ENCODE measurements at places on chromosomes 16 and 17.

DNA sequence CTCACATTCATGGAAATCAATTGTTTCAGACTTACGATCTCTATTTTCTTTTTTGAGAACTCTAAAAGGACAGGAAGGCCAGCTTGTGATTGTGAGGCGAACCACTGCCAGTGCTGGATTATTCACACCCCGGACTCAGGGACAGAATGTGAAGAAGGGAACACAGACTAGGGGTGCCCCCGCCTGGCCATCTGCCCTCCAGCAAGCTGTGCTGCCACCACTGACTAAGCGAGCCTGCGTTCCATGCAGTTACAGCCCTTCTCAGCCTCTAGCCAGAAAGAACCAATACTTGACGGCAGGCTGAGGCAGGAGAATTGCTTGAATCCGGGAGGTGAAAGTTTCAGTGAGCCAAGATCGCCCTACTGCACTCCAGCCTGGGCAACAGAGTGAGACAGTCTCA is 2.8 kb downstream of the HAGH start:
- DNase-seq, result no peak

DNA sequence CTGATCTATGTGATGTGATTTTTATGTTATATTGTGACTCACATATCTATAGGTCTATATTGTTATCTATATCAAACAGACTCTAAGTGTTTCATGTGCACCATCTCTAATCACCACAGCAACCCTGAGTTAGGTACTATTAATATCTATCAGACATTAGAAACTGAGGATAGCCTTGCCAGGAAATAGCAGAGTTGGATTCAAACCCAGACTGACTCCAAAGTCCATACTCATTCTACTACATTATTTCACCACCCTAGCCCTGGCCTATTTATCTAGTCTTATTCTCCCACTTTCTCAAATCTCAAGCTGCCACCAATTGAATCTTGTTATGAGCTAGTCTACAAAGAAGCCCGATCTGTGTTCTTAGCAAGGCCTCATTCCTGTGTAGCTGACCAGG is 65.4 kb upstream of the GNAO1 start:
- DNase-seq, result no peak

- DNase-seq, result no peak
Measured at GRCh38 chr17:75625813-75626486, 7.3 kb upstream of the SMIM5 start.

GRCh38 chr17:36592716-36593321 is 1.1 kb downstream of the DHRS11 start:
- no peak for DNase-seq

- DNase-seq, result no peak
Measured at GRCh38 chr16:65500919-65501318, 379.1 kb upstream of the CDH11 start.

- DNase-seq, result no peak
Measured at GRCh38 chr17:7982173-7982572, 20.2 kb upstream of the GUCY2D start.

DNA sequence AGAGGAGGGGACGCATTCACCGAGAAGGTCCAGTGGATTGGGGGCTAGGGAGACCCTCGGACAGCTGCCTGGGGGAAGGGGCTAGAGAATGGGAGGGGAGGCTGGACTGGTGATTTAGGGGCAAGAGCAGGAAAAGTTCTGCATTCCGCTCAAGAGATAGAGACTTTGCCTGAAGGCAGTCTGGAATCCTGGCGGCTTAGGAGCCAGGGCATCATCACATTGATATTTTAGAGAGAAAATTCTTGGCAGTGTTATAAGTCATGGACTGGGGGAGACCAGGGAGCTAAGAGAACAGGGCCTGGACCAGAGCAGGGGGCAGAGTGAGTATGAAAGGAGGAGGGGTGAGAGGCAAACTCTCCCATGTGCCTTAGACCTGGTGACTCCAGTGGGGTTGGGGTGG is 35.8 kb downstream of the MSI2 start:
- DNase-seq, result no peak

- no peak for DNase-seq
Measured at GRCh38 chr16:84618581-84619460, 943 bp upstream of the COTL1 start.

- no peak for DNase-seq
Measured at GRCh38 chr17:66431910-66432309, 129.5 kb downstream of the PRKCA start.

GRCh38 chr17:81387100-81388090 is 7.9 kb upstream of the BAHCC1 start:
- no peak for DNase-seq

DNA sequence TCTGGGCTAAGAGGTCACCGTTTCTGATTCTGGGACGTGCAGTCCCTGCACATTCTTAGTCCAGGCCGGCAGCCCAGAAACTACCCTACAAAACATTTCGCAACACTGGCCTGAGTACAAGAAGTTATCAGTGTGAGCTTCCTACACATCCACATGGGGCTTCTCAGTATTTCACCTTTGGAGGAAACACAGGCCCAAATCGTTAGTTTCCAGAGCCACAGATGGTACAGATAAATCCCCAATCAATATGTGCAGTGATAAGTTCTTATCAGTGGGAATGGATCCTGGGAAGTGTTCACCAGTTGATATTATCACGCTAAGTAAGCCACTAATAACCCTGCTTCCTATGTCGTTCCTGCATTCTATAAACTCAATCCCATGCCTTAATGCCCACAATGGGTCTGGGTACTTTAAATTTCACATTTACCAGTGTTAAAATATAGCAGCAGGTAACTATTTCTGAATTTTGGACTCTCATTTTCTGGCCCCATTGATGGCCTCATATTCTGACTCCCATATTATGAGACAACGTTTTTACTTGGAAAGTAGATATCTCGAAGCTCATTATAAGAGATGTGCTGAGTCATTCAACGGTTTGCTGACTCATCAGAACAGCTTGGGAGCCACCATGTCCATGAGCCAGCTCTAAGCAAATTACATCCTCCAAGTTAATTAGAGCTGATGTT is 370.2 kb upstream of the MAF start:
- no peak for DNase-seq

GRCh38 chr17:77349976-77350830 is 209.4 kb downstream of the SEC14L1 start:
- no peak for DNase-seq

GRCh38 chr16:6297666-6298410 is 1034.8 kb upstream of the RBFOX1 start:
- DNase-seq, result no peak

GRCh38 chr17:53191878-53192277 is 630.8 kb upstream of the KIF2B start:
- DNase-seq, result no peak

DNA sequence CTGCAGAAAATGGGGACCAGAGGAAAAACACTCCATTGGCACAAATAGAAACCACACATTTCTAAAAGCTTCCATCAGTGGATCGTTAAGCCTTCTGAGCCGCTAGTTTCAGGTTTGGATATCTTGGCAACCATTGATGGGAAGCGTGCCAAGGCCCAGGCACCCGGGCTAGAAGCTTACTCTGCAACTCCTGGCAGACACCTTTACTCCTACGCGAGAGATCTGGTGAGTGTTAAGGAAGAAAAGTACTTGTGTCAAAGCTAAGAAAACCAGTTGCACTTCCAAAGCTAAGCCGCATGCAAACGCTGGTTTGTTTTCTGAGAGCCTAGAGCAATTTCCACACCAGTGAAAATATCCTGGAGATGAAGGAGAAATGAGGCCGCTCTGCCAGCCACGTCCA is 472.4 kb downstream of the PMP22 start:
- DNase-seq, result no peak

DNA sequence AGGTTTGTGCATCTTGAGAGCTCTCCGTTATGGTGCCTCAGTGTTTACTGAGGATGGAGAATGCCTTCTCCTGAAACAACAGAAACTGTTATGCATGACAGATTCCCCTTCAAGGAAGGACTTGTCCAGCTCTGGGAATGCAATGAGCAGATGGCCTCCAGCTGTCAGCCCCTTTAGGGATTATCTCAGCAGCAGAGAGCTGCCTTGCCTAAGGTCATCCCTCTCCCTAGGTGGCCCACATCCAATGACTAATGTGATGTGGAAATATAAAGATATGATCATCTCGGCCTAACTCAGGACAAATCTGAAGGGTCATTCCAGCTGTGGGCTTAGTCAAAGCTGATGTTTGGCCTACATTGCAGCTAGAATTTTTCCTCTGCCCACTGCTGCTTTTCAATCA is 214.3 kb upstream of the N4BP1 start:
- peak; percentile 18 for DNase-seq

DNA sequence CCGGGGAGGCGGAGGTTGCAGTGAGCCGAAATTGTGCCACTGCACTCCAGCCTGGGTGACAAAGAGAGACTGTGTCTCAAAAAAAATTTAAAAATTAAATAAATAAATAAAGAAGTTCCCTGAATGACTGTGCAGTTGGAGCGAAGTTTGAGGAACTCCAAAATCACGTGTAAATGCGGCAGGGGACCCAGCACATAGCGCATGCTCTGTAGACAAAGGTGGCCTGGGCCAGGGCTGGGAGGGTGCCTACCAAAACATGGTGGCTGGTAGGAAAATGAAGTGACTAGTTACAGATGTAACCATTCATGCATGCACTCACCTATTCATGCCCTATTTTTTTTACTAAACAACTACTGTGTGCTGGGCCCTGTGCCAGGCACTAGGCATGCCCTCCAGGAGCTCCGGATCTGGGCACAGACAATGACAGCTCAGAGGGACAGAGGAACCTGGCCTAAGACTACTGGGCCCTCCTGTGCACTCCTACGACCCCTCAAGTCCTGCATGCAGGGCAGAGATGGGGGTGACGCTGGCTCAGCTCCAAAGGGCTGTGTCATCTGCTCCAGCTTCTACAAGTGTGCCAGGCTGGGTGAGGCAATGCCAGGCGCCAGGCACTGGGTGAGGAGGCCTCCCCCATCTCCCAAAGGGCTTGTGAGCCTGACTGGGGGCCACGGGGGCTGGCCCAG is 65.3 kb downstream of the RMI2 start:
- DNase-seq, result no peak

GRCh38 chr17:33013596-33014375 is 22.1 kb downstream of the SPACA3 start:
- DNase-seq, result no peak

GRCh38 chr17:1995321-1995892 is 29.7 kb downstream of the RTN4RL1 start:
- DNase-seq, result no peak

GRCh38 chr16:88886420-88886844 is 20.0 kb upstream of the PABPN1L start:
- no peak for DNase-seq

DNA sequence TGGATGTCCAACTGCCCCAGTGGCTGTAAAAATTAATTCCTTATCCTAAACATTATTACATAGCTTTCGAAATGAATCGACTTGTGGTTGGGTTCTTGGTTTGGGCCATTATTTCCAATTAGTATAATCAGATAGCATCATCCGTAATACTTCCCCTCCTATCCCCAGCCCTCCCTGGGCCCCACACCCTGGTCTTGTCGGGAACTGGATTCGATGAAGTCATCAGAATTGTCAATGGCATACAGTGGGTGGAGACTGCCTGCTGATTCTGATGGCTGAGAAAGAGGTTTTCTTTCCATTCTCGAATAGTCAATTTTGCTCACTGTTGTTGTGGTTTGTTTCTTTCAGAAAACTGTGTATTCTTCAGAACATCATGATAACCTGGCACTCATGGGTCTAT is 395.1 kb downstream of the SEC14L1 start:
- DNase-seq, result no peak

- no peak for DNase-seq
Measured at GRCh38 chr17:497241-498034, 144.8 kb upstream of the RPH3AL start.

GRCh38 chr17:1779571-1780131 is 17.8 kb downstream of the SERPINF1 start:
- DNase-seq, result no peak

DNA sequence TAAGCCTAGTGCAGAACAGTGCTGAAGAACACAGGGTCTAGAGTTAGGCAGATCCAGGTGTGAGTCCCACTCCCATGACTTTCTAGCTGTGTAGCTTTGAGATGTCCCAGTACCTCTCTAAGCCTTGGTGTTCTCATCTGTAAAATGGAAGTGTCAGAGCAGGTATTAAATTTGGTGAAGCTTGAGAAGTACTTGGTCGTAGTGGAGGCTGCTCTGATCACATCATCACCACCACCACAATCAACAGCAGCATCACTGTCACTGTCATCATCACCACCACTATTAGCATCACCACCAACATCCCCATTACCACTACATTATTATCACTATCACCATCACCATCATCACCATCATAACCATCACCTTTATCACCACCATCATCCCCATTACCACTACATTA is 132.1 kb downstream of the CMIP start:
- DNase-seq, result no peak

DNA sequence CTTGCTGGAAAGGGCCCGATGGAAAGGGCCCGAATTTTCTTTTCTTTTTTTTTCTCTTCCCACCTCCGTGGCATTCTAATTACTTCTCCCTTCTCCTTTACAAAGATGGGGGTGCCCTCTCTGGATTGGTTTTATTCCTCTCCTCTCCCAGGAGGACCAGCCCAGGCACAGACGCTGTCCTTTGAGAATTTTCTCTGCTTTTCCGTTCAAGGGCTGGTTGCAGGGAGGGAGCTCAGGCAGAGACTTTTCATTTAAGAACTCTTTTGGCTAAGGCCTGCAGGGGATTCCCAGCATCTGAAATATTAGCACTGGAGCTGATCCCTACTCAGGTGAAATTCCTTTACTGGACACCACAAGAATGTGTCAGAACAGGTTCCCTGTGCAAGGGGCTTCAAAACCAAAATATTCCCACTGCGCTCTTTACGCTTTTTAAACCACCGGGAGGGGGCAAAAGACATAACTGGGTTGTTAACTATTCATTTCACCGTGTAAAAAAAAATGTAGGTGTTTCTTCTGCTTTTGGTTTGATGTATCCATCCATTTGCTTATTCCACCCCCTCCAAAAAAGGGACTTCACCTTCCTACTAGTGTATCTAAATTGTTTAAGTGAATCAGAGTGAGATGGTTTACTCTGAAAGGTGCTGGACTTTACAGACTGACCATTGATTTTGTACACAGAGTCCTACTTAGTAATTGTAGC is 1.4 kb downstream of the NFAT5 start:
- no peak for DNase-seq

- DNase-seq, result no peak
Measured at GRCh38 chr17:82939621-82940135, 99.9 kb upstream of the ZNF750 start.

DNA sequence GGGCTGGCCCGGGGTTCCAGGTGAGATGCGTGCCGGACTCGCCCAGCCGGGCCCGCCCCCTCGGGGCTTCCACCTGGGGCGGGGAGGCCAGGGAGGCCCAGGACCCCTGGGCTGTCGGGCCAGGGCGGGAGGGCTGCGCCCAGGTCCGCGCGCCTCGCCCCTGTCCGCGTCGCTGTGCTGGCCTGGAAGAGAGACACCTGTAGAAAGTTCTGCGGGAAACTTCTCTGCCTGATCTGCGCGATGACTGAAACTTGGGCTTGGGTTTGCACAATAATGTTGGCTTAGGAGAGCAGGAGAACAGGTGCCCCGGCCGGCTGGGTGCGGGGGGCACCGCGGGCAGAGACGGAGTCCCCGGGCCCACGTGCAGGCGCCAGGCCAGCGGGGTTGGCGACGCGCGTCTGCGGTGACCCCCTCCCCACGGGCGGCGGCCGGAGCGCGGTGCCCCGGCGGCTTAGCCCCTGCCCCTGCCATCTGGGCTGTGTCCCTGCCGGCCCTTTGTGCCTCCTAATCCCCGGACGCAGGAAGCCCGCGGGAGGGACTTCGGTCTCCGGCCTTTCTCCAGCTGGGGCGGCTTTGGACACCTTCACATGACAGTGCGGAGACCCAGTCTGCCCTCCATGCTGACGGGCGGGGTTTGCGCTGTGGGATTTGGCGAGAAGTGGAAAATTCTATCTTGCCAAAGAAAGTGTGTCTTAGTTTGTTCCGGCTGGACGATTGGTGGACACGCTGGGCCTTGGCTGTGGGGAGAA is 483 bp downstream of the LLGL2 start:
- DNase-seq, result no peak

GRCh38 chr16:78743556-78743955 is 644.1 kb downstream of the WWOX start:
- no peak for DNase-seq
